ENCODE measurements at places on chromosomes 2 and 18.

DNA sequence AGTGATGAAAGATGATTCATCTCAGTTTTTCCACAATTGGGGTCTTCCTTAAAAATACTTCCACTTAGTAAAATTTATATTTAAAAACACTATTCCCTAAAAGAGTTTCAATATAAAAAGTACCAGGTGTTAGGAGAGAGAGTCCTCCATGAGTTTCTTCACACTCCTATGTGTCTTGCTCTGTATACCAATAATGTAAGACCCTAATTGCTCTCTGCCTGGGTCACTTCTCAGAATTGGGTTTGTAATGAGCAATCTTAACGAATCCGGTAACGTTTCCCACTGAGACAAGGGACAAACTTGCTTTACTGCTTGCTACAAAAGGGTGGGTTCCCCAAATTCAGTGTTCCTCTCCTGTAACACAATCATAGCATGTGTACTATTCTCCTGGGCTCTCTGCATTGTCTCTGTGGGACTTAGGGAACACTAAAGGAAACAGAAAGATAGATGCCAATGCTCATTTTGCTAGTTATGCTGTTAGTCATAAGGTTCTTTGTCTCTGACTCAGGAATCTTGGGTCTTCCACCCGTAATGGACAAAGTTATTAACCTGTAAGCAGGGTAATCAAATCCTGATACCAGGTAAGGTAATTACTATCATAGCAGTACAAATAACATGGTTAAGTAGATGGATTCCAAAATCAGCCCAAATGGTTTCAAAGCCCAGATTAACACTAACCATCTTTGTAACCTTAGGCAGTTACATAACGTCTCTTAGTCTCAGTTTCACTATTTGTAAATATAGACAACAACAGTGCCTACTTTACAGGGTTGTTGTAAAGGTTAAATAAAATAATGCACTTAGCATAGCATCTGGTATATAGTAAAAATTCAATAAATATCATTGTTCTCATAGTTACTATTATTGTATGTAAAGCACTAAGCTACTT, 46.3 kb downstream of the ITSN2 start:
- DNase-seq = no peak

- DNase-seq = no peak
These were observed 140.4 kb downstream of the CELF4 start for GRCh38 chr18:37425222-37425621.

DNA sequence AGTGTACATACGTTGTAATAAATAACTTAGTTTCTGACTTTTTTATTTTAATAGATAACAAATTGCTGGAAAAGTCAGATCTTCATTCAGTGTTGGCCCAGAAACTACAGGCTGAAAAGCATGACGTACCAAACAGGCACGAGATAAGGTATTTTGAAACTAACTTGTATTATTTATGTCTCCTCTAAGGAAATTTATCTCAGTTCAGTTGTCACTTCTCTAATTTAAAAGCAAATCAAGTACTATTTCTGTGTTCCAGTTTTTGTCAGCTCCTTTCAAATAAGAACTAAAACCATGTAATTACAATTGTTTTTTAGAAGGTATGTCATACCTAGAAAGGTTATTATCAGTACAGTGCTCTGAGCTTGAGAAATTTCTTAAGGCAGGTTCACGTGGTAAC, 4.6 kb downstream of the ATG16L1 start:
- DNase-seq = no peak

GRCh38 chr2:241940329-241940728, 70.8 kb downstream of the RTP5 start:
- DNase-seq = no peak

GRCh38 chr2:118855451-118856279, 8.2 kb upstream of the EN1 start:
- peak; percentile 48 for DNase-seq

DNA sequence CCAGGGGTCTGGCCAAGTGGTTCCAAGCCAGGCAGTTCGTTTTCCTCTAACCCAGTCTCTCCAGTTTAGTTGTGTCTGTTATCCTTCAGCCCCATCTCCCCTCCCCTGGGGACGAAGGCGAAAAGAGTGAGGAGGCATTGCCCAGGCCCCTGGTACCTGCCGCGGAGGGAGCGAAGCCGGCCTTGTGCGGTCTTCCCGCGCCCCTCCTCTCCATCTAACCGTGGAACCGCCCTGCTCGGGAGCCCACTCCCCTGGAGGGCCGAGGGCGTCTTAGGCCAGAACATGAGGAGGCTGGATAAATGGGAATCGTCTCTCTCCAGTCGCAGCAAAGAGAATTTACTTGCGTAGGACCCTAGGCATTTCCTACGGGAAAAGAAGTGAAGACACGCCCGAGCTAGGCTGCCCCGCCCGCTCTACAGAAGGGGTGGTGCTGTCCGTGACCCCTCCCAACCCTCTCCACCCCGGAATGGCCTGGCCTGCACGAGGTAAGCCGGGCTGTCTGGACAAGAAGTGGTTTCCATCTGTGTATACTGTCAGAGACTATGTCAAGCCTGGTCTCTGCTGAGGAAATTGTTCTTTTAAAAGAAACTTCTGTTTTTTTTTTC, 156.2 kb downstream of the MIB1 start:
- no peak for DNase-seq

- no peak for DNase-seq
These were observed 8.8 kb upstream of the NAB1 start for GRCh38 chr2:190640117-190640516.

DNA sequence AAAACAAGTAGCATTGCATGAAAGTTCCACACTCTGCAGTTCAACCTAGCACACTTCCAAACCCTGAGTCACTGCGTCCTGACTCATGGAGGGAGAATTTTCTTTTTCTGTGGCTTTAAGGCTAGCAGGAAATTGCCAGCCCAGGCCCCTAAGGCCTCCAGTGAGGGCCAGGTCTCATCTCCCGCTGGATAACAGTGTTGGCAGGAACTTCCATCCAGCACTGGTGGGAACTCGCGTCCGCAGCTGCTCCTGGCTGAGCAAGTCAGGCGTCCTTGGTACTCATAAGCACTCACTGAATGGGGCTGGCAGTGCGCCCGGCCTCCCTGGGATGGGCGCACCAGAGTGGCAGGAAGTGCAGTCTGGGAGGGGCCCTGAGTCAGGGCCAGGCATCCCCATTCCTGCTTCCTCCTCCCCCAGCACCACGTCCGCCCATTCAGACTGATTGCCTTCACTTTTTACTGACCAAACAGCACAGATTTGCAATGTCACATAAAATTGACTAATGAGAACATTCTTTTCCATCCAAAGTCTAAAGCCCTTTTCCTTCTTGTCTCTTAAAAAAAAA, 14.3 kb downstream of the MALL start:
- DNase-seq = no peak
